ENCODE measurements at places on chromosomes 1 and 21. TPM values are rescaled to one million over a fixed set of nuclear protein-coding genes. Genes with fewer than 3 reads are reported as not detected.

DNA sequence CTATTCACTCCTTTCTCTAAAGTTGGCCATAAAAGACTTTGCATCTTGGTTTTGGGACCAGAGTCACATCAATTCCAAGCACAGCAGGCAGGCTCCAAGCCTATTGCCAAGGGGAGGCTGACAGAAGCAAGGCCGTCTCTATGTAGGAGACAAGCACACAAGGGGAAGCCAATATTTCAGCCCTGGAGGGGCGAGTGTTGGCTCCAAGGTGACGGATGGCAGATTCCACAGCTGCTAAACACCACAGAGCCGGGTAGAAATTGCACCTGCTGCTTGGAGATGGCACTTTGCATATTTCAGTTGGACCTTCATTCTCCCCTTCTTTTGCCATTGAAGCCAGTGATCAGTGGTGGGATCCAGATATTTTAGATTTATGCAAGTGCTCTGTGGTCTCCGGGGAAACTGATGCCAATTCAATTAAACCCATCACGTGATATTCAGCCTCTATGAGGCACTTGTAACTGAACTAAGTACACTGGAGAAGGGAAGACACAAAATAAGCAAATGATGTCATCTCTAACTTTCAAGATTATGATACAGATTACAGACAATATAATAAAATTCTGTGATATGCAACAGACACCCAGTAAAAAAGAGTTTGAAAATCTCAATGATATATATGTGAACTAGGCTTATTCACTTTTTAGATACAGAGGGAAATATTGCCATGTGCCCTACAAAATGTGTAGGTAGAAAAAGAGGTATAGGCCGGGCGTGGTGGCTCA, 102.8 kb upstream of the GREM2 start:
- no peak for DNase-seq

Gene B3GALT2
- 14.0 TPM for polyA plus RNA-seq

GRCh38 chr1:30842697-30843354, 65.7 kb downstream of the SDC3 start:
- DNase-seq = peak; percentile 72

Gene CFAP57
- polyA plus RNA-seq = 1.7 TPM

- no peak for DNase-seq
Observed at GRCh38 chr1:7432102-7432899, 338.8 kb upstream of the VAMP3 start.

DNA sequence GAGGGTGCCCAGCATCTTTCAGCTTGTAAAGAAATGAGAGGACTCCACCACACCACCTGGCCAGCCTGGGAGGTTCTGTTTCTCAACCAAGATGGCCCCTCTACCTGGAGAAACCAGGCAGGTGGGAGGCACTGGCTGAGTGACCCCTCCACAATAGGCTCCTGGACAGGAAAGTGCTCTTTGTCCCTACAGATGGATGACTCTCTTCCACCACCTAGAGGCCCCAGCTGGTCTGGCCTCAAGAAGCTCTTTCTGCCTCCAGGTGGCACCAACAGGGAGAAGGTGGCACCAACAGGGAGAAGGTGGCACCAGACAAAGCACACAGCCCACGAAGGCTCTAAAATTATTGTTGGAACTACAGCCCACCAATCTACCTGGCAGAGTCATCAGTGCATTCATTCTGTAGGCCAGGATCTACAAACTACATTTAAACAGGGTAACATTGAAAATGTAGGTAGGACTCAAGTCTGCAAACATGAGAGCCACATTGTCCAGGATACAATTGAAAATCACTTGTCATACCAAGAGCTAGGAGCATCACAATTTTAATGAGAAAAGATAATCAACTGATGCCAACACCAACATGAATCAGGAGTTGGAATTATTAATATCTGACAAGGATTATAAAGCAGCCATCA, 14.4 kb downstream of the TMPRSS3 start:
- DNase-seq = no peak

DNA sequence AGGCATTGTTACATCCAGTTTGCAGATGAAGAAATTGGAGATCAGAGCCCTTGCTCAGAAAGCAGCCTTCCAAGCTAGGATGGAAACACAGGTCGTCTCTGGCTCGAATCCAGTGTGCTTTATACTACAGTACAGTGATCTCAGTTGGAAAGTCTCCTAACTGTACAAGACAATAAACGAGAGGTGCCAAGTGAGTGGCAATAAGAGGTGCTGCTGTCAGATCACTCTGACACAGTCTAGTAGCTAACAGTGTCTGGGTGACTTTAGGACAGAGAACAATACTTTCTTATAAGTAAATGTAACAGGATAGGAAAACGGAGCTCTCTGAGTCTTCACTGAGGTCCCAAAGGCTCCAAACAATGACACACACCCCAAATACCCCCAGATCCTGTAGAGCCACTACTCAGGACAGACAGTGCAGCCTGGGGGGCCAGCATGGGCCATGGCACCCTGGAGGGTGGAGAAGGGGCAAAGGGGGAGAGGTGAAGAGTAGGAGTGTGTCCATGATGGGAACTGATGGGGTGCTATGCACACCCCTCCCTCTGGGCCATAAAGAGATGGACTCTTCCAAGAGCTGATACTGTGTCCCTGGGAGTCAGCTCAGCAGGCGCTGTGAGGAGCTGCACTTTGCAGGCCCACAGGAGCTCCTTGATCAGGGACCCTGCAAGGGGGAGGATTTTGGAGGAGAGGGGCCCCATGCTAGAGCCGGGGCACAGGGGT, 3.3 kb downstream of the SH3BGR start:
- no peak for DNase-seq

DNA sequence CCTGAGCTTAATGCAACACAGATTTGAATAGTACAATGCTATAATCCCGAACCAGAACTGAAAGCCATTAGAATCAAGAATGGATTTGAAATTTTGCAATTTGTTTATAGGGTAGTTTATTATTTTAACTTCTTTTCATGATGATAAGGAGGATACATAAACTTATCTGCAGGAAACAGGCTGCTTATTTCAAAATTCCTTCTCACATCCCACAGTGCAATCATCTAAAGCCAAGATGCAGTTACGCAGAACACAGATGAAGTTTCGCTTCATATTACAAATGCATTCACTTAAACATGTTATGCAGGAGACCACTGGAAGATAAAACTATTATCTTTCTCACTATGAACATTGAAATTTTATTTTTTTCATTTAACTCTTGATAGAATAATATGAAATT, 1019.6 kb downstream of the PLA2G4A start:
- DNase-seq = no peak

All from right lung (tissue), 10 donors.